ENCODE measurements at places on chromosomes 7 and 10.

DNA sequence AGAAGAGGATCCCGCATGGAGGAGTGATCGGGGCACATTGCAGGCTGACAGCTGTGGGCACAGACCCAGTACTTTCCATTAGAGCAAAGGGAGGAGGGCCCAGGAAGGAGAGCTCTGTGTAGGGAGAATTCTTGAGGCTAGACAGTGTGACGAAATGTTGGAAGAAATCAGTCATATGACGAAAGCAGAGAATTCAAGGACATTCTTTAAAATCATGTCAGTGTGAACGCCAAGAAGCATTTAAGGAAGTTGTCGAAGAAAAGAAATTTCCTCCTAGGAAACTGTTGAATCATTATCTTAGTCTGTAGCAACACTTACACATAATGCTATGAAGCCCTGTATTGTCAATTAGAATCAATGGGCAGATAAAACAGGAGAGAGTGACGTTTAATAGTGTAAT lies 191.3 kb upstream of the ADARB2 start:
- DNase-seq = no peak

- DNase-seq = peak; percentile 56
Observed at GRCh38 chr10:73096041-73096448, 621 bp downstream of the P4HA1 start.

DNA sequence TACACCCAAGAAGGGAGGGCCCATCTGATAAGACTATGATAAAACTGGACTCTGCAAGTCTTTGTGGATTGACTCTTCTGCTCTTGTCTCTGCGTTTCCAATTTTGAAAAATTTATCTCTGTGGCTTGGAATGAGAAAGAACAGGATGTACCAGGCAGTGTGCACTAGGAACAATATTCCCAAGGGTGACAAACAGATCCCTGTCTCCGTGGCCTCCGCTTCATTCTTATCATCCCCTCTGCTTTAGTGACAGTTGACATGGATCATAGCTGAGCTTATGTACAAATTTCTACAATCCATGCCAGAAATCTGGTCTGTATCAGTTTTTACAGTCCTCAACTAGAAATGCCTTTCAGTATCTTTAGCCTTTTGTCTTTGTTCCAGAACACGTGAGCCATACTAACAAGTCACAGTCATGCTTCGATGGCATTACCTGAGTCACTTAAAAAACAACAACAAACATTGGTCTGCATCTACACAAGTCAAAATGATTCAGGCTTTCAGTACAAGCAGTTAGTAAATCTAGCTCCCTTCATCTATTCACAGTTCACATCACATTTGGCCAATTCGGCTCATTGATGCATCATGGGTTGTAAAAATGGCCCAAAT lies 393.6 kb upstream of the CELF2 start:
- no peak for DNase-seq

DNA sequence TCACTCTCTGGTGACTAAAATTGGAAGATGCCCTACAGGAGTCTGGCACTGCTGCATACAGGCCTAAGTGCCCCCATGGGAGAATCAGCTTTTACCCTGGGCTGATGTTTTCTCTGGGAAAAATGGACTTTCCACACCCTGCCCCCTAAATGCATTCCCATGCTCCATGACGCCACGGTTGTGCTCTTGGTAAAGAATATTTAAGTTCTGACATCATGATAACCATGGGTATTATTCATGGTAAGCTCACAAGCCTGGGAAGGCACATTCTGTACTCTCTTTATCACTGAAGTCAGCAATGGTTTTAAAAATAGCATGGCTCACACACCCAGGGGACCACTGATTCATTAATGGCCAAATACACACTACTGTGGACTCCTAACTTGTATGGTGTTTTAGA lies 43.4 kb downstream of the HIPK2 start:
- DNase-seq = no peak

- DNase-seq = no peak
Observed at GRCh38 chr7:8638076-8638475, 204.7 kb downstream of the NXPH1 start.

- DNase-seq = peak; percentile 46
Observed at GRCh38 chr10:110498087-110498981, 627 bp downstream of the DUSP5 start.

DNA sequence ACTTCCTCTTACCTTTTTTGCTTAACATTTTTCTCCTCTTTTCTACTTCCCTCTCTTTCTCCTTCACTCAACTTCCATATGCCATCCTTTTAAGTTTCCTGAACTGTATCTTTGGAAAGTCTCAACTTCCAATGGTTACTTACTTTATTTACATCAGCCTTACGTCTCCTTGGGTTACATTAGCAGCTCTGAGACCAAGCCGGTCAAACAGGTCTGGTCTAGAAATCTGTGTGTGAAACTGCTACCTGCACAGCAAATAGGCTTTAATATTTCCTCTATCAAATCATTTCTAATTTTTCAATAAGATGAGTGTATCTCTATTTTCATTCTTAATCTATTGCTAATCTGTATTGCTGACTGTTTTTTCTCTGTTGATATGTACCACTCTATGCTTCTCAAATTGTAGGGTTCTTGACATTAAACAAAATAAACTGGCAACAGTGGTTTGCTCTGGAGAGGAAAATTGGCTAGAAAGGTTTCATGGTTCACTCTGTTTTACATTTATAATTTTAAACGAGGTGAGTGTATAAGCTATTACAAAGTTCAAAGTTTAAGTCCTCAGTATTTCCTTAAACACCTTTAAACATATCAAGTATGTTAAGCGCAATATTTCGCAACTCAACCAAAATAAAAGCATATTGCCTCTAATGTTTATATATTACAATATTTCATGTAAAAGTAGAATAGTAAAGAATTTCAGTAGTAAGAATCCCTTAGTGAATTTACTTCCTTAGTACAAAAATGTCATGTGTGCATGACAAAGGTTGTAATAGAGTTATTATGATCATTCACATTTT lies 3.6 kb upstream of the SEMA3C start:
- DNase-seq = no peak

- DNase-seq = no peak
Observed at GRCh38 chr10:51186361-51186760, 112.1 kb downstream of the PRKG1 start.

DNA sequence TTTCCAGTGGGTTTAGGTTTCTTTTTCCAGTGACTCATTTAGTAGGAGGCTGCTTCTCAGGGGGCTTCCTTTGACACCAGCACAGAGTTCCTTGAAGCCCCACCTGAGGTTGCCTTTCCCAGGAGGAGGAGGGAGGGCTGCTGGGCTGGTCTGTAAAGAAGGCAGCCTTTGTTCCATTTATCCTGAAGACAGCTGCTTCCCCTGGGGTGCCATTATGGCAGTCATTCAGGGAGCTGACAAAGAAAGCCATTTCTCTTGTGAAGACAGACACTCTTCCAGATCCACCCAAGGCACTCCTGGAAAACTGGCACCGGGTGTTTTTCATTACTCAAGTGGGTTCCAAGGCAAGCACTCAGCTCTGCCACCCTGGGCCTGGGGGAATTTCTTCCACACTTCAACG lies 54.0 kb downstream of the MTURN start:
- no peak for DNase-seq

DNA sequence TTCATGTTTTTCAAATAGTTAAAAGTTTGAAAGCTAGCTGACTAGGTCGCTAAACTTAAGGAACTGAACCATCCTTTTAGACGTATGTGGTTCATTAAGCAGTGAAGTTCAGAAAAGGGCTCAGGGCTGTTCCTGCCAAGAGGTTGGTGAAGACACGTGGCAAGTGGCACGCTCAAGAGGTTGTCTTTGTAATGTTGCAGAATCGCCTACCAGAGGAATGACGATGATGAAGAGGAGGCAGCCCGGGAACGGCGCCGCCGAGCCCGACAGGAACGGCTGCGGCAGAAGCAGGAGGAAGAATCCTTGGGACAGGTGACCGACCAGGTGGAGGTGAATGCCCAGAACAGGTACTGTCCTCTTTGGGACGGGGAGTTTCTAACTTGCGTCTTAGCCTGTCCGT lies 57.8 kb upstream of the AGBL3 start:
- DNase-seq = no peak

- DNase-seq = no peak
Observed at GRCh38 chr7:92809760-92810573, 26.4 kb downstream of the CDK6 start.

DNA sequence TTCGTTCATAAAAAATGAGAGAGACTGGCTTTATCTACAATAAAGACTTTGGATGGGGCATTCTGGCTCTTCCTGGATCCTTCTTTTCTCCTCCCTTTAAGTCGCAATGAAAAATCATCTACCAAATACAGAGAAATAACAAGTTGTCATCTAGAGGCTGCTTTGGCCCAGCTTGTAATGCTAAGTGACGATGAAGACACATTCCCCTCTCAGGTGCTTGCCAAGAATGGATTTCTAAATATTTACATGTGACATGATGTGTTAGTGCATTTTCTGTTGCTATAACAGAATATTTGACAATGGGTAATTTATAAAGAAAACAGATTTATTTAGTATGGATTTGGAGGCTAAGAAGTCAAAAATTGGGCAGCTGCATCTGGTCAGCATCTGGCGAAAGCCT lies 308.6 kb upstream of the NPVF start:
- DNase-seq = no peak
